Activated CD4-positive, alpha-beta T cell treated with anti-CD3 and anti-CD28 coated beads, Interleukin-10, Interleukin-2, amounts not matched to agents 100 ng/mL and 50 ng/mL, durations not matched to agents 16 hours and 8 hours (primary cell): ENCODE measurements at places on chromosomes 3 and 15.
A peak's percentile ranks its signal among the peaks of the same experiment; 100 is the strongest.

DNA sequence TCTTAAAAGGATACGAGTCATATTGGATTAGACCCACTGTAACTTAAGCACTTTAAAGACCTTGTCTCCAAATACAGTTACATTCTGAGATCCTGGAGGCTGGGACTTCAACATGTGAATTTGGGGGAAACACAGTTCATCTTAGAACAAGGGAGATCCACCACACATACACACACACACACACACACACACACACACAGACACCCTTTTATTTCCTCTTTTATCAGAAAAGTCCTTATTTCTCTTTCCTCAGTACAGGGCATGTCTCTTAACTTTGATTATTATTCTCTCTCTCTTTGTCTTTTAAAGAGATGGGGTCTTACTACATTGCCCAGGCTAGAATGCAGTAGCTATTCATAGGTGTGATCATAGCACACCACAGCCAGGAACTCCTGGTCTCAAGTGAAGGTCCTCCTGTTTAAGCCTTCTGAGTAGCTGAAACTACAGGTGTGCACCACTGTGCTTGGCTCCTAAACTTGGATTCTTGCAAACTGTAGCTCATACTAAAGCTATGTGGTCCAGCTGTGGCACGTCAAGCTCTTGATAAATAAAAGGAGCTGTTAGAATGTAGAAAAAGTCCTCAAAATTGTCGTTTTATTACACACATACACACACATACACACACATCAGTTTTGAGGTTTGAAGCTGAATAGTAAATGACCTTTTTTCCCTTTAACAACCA lies 7.4 kb downstream of the GOLM2 start:
- DNase-seq: no peak

DNA sequence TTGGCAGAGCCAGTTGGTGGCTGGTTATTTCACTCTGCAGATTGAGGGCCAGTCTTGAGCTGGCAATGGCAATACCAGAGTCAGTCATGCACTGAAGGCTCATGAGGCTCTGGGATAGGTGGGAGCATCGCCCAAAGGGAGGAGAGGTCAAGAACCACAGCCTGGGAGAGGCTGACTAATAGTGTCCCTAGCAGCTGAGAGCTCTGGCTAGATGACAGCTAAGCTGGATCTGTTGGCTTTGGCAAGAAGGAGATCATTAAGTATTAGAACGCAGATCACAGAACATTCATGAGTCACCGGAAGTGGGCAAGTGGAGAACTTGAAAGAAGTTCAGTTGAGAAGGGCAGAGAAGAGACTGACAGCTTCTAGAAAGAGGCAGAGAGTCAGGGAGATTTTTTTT lies 521.1 kb downstream of the NR2F2 start:
- DNase-seq: no peak

- no peak for DNase-seq
Measured at GRCh38 chr15:74954515-74954914, 2.1 kb downstream of the RPP25 start.

DNA sequence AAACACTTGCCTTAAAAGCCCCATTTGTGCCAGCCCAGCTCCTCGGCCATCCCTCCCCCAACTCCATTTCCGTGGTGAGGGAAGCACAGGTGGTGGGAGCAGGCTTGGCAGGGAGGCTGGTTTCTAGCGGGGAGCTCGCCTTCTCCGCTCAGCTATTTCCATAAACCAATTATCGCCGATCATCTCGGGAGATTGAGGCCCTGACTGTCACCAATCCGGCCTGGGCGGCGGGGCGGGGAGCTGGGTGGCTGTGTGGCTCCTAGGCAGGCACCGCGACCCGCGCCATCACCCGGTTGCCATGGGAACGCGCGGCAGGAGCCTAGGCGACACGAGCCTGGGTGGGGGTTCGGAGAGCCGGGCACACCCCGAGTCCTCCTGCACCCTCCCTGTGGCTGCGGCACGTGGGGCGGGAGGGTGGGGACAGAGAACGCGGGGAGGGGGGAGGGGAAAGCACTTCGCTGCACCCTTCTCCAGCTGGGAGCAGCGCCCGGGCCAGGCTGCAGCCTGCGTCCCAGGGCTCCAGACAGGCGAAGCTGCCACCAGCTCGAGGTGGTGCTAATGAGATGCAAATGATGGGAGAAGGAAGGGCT lies 9.3 kb downstream of the CCDC33 start:
- DNase-seq: peak; percentile 11

DNA sequence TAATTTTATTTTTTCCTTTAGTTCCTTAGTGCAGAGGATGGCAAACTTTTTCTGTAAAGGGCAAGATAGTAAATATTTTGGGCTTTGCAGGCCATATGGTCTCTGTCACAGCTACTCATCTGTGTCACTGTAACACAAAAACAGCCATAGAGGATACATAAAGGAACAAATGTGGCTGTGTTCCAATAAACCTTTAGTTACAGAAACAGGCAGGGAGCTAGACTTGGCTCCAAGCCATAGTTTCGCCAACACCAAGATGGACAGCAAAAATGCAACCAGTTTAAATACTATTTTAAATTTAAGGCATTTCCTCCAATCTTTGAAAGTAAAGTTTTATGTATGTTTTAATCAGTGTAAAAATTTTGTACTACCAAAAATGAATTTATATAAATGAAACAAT lies 753.4 kb downstream of the FHIT start:
- DNase-seq: no peak

GRCh38 chr3:45084361-45084760 lies 58.3 kb downstream of the CLEC3B start:
- DNase-seq: no peak
